ENCODE measurements at places on chromosomes 5 and 9.

DNA sequence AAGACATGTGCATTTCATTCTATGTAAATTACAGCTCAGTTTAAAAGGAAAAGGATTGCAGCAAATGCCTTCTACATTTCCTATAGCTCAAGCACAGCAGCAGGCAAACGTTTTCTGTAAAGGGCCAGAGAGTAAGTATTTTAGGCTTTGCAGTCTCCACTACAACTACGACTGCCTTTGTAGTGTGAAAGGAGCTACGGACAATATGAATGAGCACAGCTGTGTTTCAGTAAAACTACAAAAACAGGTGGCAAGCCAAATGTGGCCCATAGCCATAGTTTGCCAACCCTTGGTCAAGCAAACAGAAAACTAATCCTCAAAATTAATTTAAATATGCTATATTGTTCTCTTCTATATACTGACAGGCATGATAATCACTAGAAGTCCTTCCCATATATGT is 7.2 kb downstream of the PTBP3 start:
- no peak for DNase-seq

DNA sequence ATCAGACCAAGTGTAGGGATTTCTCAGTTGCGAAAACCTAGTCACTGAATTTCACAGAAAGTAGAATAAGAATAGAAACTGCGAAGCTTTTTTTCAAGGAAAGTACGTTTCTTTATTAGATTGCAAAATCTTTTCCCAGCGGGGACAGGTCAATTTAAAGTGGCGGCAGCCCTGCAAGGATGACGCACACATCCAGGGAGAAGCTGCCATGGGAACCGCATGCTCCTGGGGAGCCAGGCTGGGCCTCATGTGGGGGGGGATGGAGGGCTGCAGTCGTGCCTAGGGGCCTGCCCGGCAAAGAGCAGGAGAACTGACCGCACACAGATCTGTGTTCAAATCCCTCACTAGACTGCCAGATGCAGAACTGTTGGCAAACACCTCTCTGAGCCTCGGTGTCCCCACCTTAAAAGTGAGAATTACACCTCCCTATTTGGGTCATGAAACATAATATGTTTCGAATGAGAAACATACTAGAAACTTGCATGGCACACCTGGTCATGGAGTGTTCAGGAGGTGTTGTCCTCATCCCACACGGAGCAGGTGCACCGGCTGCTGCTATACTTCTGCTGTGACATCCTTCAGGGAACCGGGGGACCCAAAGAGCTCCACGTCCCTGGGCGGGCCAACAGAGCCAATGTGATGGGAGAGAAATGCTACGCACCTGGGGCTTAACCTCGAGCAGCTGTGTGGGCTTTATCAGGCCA is 127.8 kb upstream of the PHYKPL start:
- no peak for DNase-seq

GRCh38 chr5:164748861-164749260 is 1243.4 kb downstream of the MAT2B start:
- DNase-seq = no peak

- DNase-seq = no peak
These were observed 1.0 kb upstream of the F2R start for GRCh38 chr5:76714751-76715485.

- DNase-seq = no peak
These were observed 11.2 kb downstream of the RXRA start for GRCh38 chr9:134337469-134337868.

GRCh38 chr5:131979816-131980215 is 31.6 kb downstream of the ACSL6 start:
- DNase-seq = no peak

DNA sequence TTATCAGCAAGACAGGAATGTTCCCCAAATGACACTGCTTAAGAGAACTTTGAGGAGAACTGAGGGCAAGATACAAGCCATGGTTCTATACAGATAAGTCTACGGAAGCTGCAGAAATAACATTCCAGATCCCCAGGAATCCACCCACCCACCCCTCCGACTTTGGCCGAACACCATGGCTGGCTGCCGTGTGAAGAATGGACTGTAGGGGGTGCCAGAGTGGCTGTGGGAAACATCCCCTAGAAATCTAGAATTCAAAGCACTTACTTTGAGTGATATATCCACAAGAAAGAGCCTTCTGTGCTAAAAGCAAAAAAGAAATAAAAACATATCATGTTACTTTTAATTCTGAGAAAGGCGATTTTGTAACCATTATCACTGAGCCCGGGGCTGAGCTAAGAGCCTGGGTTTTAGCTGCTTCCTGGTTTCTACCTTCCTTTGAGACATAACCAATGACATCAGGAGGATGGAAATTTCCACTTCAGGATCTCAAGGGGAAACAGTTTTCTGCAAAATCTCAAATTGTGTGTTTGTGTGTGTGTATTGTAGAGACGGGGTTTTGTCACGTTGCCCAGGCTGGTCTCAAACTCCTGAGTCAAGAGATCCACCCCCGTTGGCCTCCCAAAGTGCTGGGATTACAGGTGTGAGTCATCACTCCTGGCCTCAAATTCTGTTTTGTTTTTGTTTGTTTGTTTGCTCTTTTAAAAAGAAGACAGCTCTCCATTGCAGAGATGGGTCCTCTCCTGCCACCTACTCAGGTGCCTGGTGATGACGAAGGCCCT is 36.4 kb downstream of the GGTA1 start:
- peak; percentile 54 for DNase-seq

DNA sequence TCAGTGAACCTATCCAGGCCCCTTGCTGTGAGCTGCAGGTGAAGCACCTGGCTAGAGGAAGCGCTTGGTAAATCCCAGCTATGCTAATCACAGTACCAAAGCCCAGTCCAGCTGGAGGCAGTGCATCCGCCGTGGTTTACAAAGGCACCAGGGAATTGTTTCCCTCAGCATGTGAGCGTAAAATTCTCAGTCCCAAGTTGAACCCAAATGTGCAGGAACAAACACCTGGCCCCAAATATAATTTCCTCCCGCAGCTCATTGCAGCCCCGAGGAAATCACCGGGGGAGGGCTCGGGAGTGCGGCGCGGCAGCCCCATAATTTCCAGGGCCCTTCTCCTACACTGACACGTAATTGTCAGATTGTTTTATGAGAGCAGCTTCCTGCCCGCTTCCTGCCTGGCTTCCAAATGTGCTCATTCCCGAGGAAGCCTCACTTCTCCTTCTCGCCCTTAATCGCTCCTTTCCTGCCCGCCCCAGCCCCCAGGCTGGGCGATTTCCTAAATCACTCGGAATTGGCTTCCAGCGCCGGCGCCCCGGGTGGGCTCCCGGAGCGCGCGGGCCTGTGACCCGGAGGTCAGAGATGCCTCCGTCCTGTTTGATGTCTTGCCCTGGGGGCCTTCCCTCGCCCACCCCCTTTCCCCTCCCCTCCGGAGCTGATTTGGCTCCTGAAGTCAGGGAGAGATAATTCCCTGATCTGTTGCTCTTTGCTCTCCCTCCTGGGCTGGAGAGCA is 134.4 kb downstream of the FGF1 start:
- no peak for DNase-seq

DNA sequence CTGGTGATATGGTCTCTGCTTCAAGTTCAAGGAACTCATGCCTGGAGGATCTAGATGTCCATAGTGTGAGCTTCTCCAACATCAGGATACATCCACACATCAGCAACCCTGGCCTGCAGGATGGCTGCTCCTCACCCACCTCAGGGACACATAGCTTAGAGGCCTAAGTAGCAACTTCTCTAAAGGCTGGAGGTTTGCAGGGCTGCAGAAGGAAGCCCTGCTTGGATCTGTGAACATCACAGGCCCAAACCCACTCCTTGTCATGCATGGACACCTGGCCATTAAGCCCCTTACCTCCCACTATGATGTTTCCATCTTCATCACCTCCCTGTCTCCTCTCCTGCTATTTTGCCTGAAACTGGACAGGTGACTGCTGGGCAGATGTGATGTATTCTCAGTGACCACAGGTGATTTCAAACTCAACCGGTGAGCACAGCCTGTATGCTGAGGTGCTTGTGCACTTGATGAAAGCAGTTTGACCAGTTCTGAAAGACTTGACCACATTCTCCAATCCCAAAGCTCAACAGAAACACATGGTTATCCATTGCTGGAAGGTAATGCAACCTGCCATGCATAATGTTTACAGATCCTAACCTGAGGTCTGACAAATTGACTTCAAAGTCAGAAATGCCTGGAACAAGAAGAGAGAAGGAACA is 205.2 kb downstream of the FSTL4 start:
- DNase-seq = no peak

GRCh38 chr5:33565324-33565723 is 124.6 kb downstream of the TARS1 start:
- DNase-seq = no peak

Data from endothelial cell of umbilical vein (primary cell).